Posterior vena cava (tissue), 2 donors: ENCODE measurements at places on chromosomes 12 and 14.

GRCh38 chr14:79011091-79011919, 841.1 kb downstream of the NRXN3 start:
- DNase-seq: no peak

DNA sequence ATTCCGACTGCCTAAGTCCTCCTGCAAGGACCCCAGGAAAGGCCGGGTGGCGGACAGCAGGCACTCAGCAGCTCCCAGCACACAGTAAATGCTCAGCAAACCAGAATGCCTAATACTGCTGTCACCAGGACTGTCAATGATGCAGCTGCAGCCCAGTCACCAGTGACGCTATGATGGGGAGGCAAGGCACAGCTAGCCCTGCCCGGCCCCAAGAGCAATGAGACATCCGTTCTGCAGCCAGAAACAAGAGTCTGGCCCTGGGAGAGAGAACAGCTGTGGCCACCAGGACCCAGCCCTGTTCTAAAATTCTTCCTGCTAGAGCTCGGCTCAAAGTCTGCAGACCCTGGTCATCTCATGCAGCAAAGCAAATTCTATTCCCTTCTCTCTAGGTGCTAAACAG, 69.8 kb downstream of the NCOR2 start:
- peak; percentile 95 for DNase-seq

DNA sequence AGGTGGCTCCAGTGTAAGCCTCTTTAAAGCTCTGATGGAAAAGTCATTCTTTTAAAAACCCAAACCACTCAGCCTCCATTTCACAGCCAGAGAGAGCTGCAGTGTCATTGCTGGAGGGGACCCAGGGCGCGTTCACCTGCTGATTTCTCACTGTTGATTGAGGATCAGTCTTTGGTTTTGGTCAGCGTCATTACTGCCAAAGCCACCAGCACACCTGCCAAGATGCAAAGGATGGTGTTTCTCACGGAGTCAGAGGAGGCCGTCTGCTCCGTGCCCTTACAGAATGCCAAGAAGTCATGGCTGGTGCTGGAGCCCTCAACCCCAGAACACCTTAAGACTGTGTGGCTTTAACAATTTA, 32.8 kb upstream of the BATF start:
- DNase-seq: no peak

- DNase-seq: no peak
Observed at GRCh38 chr14:24695265-24696241, 61.6 kb upstream of the GZMB start.

DNA sequence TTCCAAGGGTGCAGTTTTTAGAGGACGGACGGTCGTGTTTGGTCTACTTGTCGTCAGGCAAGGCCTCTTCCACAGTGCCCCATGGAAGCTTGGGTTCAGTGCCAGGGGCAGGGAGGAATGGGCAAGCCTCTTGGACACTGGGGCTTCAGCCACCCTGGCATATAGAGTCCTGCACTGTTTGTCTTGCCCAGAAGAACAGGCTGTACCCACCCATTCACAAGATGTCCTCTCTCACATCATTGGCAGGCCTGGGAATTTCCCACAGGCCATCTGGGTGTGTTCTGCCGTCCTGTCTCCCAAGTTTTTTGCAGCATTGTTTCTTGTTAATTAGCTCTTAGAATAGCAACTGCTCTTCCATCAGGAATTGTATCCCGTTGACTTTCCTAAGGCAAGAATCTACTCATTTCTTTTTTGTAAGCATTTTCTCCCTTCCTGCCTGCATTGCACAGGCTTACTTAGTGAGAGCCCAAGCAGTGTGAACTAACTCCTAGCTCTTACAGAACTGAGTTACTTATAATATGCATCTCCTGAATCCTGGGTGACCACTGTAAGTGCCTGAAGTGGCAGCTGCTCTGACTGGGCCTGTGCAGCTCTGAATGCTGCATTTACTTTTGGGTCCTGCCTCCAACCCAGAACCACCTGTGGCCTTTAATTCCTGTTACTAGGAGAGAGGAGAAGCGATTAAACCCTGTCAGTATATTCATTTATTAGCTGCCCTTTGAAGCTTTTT, 149.4 kb upstream of the HIF1A start:
- DNase-seq: no peak

DNA sequence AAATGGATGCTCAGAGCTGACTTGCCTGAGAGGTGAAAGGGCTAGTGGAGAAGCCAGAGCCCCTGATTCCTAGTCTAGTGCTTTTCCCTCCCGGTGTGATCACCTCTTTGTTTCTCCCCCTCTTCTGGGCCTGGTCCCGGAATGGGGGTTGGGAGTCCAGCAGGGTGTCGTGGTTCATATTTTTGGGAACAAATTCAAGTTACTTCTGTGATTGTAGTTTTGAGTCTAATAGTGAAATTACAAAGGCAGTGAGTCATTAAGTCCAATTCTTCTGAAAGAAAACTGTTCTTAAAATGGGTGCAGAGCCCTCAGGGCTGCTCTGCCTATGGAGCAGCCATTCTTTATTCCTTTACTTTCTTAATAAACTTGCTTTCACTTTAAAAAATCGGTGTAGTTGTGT, 7.6 kb downstream of the SUSD6 start:
- DNase-seq: no peak

- DNase-seq: no peak
Observed at GRCh38 chr12:8816448-8817050, 5.9 kb upstream of the A2ML1 start.

DNA sequence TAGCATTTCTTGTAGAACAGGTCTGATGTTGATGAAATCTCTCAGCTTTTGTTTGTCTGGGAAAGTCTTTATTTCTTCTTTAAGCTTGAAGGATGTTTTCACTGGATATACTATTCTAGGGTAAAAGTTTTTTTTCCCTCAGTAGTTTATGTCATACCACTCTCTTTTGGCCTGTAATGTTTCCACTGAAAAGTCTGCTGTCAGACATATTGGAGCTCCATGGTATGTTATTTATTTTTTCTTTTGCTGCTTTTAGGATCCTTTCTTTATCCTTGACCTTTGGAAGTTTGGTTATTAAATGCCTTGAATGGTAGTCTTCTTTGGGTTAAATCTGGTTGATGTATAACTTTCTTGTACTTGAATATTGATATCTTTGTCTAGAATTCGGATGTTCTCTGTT, 306.1 kb downstream of the FUT8 start:
- DNase-seq: no peak

DNA sequence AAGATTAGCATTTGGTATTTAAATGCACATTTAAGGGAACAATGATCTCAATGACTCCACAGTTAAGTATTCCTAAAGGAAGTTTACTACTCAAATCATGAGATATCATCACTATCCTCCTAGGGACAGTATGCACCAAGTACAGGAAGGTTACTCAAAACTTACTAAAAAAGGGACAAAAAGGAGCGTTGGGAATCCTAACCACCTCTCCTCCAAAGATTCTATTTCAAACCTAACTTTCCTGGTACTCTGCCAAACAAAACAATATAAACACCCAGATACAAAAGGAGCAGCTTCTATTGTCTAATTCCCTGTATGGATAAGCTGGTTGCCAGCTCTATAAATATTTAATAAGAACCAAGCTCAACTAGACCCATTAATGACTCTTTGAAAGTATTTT, 377.7 kb downstream of the NUAK1 start:
- no peak for DNase-seq

GRCh38 chr14:41615011-41615595, 8.4 kb downstream of the LRFN5 start:
- DNase-seq: no peak

- no peak for DNase-seq
Observed at GRCh38 chr12:116299064-116299463, 21.6 kb upstream of the MED13L start.

DNA sequence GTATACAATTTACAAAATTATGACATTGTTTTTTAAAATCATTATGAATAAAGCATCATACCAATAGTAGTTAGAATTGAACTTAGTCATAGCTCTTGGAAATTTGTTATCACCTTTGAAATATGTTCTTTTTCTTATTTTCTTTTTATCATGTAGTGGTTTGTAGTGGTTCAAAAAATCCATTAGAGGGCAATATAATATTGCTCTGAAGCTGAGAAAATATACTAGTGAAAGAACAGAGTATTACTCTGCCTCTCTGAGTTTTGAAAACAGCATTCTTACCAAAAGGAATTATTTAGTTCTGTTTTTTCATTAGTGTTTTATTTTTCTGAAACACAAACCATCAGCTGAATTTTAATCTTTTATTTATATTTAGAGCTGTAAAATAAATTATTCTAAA, 76.2 kb downstream of the PDZRN4 start:
- no peak for DNase-seq

DNA sequence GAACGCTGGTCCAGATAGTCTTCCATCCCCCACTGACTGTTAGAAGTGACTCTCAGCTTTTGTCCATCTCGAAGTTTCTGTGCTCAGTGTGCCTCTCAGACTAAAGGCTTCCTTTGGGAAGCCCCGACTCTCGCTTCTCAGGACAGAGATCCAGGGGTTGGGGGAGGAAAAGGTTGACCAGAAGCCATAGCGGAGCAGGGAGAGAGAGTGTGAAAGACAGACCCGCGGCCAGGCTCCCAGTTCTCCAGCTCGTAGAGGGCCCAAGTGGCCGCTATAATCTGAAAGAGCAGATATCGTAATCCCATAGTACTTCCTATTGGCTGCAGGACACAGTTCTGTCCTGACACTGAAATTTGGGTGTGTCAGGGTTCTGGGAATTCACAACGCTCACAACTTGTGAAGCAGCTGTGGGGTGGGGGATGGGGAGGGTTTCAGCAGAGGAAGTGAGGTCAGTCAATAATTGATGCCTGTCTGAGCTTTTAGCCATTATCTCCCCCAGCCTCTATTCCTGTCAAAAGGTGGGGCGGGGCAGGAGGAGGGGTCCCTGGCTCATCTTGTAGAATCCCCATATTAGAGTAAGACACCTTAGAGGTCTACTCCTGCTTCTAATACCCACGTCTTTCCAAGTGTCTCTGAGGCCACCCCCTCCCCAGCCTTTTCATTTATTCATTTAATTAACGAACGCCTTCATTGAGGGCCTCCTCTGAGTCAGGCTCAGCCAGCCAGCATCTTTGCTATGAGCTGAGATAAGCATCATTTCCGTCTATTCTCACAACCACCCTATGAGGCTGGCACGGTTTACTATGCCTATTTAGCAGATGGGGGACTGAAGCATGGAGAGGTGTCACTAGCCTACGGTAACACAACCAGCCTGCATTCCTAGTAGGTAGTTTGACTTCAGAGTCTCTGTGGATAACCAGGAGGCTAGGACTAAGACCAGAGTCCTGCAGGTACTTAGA, 1.6 kb upstream of the ACVRL1 start:
- peak; percentile 92 for DNase-seq

DNA sequence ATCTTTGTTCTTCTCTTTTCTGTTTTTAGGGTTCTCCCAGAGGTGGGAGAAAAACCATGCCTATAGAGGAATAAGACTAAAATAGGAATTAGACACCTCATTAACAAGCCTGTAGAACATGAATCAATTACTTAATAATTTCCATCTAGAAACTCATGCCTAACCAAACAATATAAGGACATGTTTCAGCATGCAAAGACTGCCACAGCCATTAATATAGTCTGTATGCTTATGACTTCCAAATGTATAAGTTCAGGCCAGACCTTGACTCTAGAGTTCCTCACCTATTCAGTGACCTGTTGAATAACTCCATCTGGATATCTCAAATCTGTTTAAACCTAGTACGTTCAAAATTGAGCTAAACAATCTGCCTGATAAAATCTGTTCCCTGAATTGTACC, 304.6 kb downstream of the BMP4 start:
- DNase-seq: no peak

GRCh38 chr14:51547260-51547659, 104.5 kb upstream of the FRMD6 start:
- DNase-seq: no peak

DNA sequence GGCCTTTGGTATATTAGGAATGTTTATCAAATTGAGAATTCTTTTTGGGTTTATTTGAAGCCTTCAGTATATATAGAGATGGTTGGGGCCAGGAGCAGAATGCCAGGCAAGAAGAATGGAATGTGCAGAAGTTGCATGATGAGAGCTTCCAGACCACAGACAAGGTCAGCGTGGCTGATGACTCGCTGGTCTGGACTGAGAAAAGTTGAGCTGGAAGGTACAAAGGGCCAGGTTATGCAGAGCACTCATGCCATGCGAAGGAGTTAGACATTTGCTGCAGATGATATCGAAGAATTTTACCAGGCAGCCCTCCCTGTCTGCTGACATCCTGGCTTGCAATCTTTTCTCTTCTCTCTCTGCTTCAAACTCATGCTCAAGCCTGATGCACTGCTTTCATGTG, 196.2 kb upstream of the ARHGAP5 start:
- DNase-seq: no peak

- DNase-seq: no peak
Observed at GRCh38 chr12:98185606-98186005, 329.8 kb upstream of the TMPO start.

- DNase-seq: no peak
Observed at GRCh38 chr12:55788546-55788945, 29.0 kb downstream of the SARNP start.

GRCh38 chr12:130601327-130601726, 114.8 kb downstream of the RIMBP2 start:
- DNase-seq: no peak

DNA sequence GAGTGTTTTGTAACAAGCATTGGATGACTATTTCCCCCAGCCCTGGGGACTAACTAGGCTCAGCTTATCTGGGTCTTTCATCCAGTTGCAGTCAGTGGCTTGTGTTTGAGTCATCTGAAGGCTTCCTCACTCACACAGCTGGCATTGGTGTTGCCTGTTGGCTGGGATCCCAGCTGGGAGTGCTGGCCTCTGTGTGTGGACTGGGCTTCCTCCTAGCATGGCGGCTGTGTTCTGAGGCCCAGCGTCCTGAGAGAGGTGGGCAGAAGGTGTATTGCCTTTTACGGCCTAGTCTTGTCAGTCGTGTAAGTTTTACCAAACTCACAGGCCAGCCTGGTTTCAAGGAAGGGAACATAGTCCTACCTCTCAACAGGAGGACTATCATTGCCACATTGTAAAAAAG, 28.3 kb upstream of the PPP2R5C start:
- no peak for DNase-seq

- no peak for DNase-seq
Observed at GRCh38 chr12:14317362-14318146, 47.9 kb upstream of the ATF7IP start.
